ENCODE measurements at places on chromosomes 11 and 22. TPM values are rescaled to one million over a fixed set of nuclear protein-coding genes. Genes with fewer than 3 reads are reported as not detected.

The SMTNL1 gene
- total RNA-seq: not detected

The TIGD3 gene
- 1.1 TPM for total RNA-seq

The CENPM gene
- total RNA-seq: 74.0 TPM

The OR8D1 gene
- total RNA-seq: not detected

The IFITM10 gene
- total RNA-seq: 0.96 TPM

The KCNQ1OT1 gene
- 0.44 TPM for total RNA-seq

The CD3G gene
- 218 TPM for total RNA-seq

The DLG2 gene
- 1.4 TPM for total RNA-seq

The PRAME gene
- total RNA-seq: not detected

The DEPDC7 gene
- total RNA-seq: 1.6 TPM

The ART1 gene
- total RNA-seq: not detected

All from activated CD8-positive, alpha-beta memory T cell treated with anti-CD3 and anti-CD28 coated beads, Interleukin-2, amount 10 ng/mL, durations not matched to agents 7 days and 5 days (primary cell).